CD4-positive, alpha-beta T cell treated with Interleukin-17A for 1 hour (primary cell): ENCODE measurements at places on chromosomes 4 and X.
A peak's percentile ranks its signal among the peaks of the same experiment; 100 is the strongest.

GRCh38 chr4:169810325-169811323, 52.9 kb upstream of the HPF1 start:
- peak; percentile 66 for DNase-seq

- no peak for DNase-seq
Measured at GRCh38 chr4:140163029-140163810, 9.2 kb upstream of the MAML3 start.

GRCh38 chr4:68373513-68373912, 23.6 kb upstream of the YTHDC1 start:
- DNase-seq: peak; percentile 79

DNA sequence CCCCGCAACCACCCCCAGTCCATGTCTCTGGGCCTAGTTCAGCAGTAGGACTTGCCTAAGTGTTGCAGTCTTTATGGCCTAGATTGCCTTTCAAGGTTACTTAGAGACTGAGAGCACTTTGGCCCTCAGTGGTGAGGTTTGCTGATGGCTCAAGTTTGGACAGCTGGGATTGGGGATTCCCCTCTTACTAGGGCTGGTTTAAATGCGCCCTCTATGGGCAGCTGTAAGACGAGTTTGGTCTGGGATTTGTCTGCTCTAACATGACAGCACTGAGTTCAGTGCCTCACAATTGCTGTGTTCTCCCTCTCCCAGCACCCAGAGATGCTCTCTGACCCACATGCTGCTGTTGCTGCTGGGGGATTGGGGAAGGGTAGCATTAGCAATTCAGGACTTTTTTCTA, 23.1 kb downstream of the DACH2 start:
- DNase-seq: no peak

DNA sequence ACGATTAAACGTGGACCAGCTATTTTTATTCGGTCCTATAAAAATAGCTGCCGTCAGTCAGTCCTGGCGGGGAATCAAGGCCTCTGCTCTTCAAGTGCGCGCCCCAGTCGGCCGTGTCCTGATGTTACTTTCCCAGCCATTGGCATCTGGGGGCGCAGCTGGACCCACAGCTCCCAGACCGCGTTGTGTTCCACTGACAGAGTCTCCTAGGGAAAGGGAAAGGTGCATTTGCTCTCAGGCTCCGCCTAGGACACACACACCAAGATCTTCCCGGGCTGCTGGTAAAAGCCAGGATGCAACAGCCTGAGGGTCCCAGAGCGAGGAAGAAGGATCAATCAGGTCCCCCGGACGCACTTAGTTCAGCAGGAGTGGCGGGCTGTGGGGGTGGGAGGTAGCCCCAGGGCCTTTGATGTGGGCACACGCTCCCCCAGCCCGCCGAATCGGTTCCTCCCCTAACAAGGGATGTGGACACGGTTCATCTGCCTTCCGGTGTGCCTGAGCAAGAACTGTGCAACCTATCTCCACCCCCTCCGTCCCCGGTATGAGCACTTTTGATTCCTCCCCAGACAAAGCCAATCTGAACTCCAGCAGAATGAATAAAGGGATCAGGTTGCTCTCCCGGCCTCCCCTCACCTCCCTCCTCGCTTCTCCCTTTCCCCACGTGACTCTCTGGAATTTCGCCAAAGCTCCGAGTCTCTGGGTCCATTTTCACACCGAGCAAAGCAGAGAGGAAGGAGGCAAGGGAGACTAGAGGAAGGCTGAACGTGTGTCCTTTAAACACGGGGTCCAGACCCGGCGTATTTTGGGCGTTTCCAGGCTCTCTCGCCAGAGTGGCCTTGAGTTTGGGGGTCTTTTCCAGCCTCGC, 626 bp upstream of the FRAS1 start:
- DNase-seq: peak; percentile 19

- no peak for DNase-seq
Measured at GRCh38 chrX:11446336-11446735, 153.1 kb downstream of the AMELX start.

- DNase-seq: no peak
Measured at GRCh38 chr4:23348789-23349498, 540.9 kb downstream of the PPARGC1A start.

- no peak for DNase-seq
Measured at GRCh38 chr4:89482926-89483595, 175.5 kb upstream of the GPRIN3 start.

- DNase-seq: no peak
Measured at GRCh38 chrX:125378205-125378604, 58.5 kb downstream of the TEX13C start.

- DNase-seq: no peak
Measured at GRCh38 chr4:108336076-108336475, 167.3 kb upstream of the LEF1 start.

GRCh38 chr4:174709526-174709925, 119.5 kb downstream of the GLRA3 start:
- no peak for DNase-seq

DNA sequence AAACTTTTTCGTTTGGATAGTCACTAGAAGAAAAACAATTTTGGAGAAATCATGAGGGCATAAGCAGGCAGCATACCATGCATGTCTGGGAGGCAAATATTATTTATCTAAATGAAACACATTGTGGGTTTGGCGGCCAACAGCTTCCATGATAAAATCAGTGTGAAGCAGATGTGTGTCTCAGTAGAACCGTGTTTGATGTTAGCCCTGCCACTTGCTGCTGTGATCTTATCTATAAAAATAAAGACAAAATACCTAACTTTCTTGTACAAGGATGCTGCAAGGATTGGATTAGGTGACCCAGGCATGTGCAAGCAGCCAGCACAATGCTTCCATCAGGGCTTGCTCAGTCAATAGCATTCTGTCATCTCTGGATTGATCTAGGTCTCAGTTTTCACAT, 341.4 kb downstream of the PACRGL start:
- DNase-seq: no peak

GRCh38 chr4:24514808-24515207, 69.5 kb downstream of the DHX15 start:
- no peak for DNase-seq

DNA sequence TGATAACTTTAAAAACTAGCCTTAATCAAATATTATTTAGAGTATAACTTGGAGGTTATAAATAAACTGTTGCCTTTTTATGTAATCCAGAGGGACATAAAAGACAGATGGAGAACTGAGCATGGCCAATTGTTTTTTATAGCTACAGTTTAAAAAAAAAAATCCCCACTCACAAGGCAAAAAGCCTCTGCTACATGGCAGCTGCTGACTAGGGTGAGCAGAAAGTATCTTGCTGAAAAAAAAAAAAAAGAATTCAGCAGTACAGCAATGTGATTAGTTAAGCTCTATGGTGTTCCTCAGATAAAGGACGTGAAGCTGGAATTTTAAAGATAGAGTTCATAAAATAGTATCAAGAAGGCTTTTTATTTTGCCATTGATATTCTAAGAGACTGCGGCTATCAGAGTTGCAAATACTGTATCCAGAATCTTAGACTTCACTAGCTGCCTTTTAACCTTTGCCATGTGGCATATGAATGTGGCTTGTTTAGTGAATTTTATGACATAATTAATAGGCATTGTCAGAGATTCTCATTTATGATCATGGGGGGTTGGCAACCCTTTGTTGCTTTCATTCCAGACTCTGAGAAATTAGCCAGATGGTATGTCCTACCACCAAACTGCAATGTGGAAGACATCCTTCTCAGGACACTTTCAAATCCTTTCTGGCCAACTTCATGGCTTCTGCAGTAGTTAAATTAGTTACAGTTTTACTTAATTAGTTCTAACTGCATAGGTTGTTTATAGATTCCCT, 498.0 kb downstream of the STPG2 start:
- no peak for DNase-seq

GRCh38 chr4:160251522-160252170, 1148.8 kb downstream of the RAPGEF2 start:
- no peak for DNase-seq

- no peak for DNase-seq
Measured at GRCh38 chr4:9952415-9952950, 68.8 kb downstream of the SLC2A9 start.

DNA sequence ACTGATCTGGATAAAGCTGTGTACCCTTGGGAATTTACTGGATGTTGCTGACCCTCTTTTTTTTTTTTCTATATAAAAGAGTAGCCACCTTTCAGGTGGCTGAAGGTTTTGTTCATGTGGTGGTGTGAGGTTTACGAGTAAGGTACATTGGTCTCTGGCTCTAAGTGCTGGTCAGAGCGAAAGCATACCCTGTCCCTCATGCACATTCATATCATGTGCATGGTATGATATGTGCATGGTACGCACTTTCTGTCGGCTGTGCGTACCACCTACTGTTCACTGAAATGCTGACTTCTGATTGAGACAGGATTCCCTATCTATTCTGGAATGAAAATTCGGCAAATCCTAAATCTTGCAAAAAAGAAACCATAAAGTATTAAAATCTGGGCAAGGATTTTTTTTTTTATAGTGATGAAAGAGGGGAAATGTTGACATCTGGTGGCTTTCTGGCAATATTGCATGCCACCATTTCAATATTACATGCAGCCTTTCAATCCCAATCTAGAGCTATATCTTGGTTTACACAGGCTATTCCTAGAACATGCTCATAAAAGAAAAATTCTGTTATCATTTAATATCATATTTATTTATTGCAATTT, 32.8 kb downstream of the FAM149A start:
- DNase-seq: peak; percentile 24

GRCh38 chr4:116027311-116027710, 913.9 kb upstream of the NDST4 start:
- no peak for DNase-seq

DNA sequence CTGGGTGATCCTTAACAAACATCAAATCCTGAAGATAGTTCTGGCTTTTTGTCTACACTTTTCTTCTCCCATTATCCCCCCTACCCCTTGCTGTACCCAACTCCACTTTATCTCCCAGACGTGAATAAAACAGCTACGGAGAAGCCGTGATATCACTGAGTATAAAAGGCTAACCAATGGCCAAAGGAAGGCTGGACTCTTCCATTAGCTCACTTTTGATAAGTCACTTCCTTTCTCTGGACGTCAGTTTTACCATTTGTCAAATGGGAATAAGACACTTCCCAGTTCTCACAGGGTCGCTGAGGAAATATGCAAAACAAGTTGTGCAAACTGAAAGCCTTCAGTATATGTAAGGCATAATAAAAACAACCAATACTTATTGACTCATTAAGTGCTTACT, 38.6 kb upstream of the EDA2R start:
- DNase-seq: no peak

GRCh38 chrX:128807367-128807766, 715.9 kb downstream of the SMARCA1 start:
- peak; percentile 9 for DNase-seq

DNA sequence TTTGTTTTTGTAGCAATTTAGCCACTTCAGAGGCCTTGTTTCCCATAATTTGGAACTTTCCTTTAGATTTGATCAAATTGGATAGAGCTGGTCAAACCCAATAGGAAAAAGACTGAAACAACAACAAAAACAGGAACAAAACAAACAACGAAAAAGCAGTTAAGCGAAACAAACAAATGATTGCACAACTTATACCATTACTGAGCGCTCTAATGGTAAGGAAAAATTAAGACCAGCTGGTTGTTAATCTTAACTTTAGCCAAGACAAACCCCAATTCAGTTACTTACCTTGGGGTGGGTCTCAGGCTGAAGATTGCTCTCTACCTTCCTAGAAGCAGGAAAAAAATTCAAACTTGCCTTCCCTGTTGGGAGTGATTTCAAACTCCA, 38.3 kb downstream of the SPCS3 start:
- no peak for DNase-seq

DNA sequence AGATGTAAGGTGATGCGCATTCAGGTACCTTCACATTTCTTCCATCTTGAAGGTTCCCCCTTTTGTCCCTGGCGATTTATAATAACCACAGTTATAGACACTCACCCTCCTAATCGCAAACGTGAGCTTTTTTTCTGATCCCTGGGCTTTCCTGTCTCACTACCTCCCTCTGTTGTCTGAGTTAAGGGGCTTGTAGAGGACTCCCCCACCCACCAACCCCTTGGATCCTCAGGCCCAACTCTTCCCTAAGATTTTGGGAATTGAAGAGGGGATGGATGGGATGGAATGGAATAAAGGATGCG, 1.4 kb downstream of the CNKSR2 start:
- peak; percentile 11 for DNase-seq

GRCh38 chrX:21847342-21847741, 7.9 kb downstream of the MBTPS2 start:
- DNase-seq: no peak

DNA sequence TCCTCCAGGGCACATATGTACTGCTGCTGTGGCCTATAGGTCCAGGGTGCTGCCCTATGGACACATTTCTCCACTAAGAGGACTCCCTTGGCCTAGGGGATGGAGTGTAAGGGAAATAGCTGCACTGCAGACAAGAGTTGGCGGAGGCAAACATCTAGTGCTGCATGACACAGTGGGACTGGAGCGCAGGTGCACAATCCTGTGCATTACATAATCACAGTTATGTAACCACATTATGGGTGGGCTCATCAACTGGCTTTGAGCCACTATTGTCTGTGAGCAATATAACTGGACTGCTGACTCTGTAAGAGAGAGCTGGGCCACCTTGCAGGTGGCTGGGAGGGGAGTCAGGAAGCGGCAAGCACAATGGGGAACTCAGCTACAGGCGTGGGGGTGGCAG, 3.2 kb upstream of the TIGD2 start:
- no peak for DNase-seq

DNA sequence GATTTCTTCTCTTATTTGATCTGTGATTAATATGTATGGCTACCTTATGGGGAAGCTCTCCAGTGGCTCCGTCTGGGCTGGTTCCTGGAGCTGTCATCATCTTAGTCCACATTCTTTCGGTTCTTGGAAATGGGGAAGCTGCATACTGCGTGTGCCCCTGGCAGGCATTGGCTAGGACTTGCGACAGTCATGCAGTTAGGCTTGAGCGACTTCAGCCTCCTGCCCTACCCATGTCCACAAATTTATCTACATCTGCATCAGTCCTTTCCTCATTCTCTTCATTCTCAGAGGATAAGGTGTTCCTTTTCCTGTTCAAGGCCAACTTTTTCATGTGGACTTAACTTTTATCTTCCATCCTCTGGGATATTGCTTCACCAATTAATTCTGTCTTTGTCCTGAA, 214.2 kb downstream of the RELL1 start:
- DNase-seq: no peak

GRCh38 chr4:108060686-108061321, 71.1 kb downstream of the HADH start:
- no peak for DNase-seq

DNA sequence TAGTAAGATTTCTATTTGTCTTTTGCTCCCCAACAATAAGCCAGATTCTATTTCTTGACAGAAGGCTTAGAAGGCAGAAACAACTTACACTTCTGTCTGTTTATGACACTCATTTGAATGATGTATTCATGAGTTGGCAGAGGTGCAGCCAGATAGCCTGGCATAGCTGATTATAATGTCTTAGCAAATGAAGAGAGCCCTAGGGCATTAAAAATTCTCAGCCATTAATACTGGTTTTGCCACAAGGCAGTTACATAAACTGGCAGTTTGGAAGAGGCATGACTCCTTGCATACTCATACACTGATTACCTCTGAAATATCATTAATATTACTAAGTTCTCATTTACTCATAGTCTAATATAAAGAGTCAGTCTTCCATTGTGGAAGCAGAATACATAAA, 728.5 kb upstream of the NDST4 start:
- no peak for DNase-seq

- DNase-seq: no peak
Measured at GRCh38 chrX:115632455-115632854, 71.5 kb downstream of the PLS3 start.

GRCh38 chrX:36978886-36979285, 29.3 kb upstream of the FAM47C start:
- DNase-seq: no peak
